ENCODE measurements at places on chromosomes 7 and 10.

DNA sequence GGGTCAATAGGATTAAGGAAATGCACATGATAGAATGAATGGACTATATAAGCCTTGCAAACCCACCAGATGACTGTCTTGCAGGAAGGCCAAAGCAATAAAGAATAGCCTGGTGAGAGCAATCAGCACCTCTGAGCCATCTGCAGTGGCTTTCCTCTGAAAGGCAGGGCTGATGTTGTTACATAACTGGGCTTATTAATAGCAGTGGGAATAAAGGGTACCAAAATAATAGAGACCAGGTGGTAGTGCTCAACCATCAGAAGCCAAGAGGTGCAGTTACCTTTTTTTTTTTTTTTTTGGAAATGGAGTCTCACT, 16.8 kb upstream of the VPS26A start:
- no peak for DNase-seq

GRCh38 chr7:90337106-90337505, 9.4 kb upstream of the GTPBP10 start:
- peak; percentile 30 for DNase-seq

GRCh38 chr10:30509508-30509907, 75.5 kb downstream of the MAP3K8 start:
- DNase-seq: no peak

DNA sequence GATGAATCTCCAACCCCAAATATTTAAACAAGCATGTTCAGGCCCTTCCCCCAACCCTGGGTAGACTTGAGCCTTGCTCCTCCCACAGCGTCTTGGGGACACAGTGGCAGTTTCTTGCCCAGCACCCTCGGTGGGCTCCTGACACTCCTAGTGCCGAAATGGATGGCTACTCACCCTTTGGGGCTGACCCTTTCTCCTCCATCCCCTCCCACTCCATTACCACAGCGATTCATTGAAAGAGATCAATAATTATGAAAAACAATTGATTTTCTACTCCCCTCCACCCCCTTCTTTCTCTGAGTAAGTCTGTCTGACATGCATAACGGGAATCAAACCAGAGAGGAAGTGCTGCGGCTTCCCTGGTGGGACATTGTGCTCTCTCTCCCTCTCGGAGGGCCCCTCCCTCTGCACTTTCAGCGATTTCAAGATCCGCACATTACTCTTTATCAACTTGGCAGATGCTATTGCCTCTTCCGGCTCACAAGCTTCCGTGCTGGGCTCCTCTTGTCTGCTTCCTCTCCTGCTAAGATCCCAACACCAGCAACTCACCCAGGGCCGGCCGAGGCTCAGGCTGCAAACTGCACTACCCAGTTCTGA, 79.0 kb upstream of the PLXNA4 start:
- no peak for DNase-seq

DNA sequence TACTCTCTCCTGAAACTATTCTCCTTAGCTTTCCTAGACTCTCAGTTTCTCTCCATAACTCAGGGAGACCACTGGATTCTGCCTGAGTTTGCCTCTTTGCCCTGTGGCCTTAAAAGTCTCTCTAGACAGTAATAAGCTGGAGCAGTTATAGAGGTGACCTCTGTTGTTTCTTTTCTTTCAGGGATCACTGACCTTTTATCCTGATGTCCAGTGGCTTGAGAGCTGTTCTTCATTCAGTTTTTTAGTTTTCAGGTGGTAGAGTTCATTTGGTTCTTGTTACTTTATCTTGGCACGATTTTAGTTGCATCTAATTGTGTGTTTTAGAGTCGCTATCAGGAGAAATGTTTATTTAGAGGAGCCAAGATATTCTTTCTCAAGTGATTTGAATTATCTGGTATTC, 37.7 kb downstream of the TAX1BP1 start:
- no peak for DNase-seq

DNA sequence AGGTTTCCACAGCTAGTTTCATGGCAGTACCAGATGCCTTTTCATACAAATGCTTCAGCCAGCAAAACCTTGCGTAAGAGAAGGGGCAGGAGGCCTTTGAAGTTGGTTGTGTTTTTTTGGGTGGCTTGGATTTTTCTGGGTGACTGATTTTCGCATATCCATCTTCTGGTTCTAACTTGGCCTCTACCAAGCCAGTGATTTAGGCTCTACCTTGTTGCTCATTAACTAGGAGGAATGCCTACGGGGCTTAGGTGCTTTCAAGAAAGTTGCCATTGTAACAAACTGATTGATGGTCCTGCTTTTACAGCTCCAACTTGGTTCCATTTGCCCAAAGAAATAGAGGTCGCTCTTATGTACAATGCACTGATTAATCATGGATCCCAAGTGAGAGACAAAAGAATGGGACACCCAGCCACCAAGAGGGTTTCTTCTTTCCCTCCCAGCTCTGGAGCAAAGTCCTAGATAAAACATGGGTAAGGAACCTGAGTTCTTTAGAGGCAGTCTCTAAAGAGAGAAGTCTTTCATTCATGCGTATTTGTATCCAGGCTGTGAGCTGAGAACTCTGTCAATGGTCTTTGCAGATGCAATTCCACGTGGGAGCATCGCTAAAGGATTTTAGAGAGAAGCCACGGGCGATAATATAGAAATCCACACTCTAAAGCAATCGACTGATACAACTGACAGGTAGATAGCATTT, 92.1 kb upstream of the FGFR2 start:
- DNase-seq: no peak

DNA sequence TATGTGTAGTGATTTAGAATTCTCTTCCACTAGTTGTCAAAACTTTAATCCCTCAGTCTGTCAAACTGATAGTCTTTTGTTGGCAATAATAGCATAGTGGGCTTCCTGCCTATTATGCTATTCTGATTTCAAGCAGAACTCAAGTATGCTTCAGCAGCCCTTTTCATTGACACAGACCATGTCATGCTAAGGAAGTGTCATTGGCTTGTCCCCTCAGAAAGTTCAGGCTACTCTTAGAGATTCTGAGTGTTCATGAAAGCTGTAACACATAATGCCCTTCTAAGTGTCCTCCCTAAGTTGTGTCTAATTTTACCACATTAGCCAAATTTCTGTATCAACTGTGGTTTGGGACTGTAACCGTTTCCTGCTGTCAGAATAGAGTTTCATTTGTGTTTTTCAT, 198.7 kb downstream of the THSD7A start:
- no peak for DNase-seq

- DNase-seq: peak; percentile 98
Measured at GRCh38 chr10:103504181-103504783, 10.8 kb downstream of the NEURL1 start.

GRCh38 chr10:77967611-77968022, 41.1 kb upstream of the DLG5 start:
- no peak for DNase-seq

- DNase-seq: no peak
Measured at GRCh38 chr7:152899548-152900109, 140.1 kb downstream of the ACTR3B start.

DNA sequence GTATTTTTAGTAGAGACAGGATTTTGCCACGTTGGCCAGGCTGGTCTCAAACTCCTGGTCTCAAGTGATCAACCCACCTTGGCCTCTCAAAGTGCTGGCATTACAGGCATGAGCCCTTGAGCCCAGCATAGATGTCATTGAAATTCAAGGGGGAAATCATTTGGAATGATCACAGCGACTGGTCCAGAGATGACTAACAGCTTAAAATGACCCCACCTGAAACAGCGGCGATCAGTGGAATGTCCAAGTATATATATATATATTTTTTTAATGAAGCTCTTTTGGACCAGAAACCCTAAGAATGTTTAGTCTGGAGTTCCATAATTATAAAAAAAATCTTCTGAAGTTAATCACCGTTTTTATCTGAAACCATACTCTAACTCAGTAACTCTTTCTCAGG, 12.5 kb upstream of the AKR1E2 start:
- DNase-seq: no peak

DNA sequence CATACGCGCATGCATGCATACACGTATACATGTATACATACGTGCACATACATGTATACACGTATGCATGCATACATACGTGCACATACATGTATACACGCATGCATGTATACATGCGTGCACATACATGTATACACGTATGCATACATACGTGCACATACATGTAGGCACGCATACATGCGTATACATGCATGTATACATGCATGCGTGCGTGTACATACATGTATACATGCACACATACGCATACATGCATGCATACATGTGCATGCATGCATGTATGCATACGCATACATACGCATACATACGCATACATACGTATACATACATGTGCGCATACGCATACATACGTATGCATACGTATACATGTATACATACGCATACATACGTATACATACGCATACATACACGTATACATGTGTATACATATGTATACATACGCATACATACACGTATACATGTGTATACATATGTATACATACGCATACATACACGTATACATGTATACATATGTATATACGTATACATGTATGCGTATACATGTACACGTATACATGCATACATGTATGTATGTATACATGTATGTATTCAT, 19.0 kb upstream of the MTURN start:
- no peak for DNase-seq

DNA sequence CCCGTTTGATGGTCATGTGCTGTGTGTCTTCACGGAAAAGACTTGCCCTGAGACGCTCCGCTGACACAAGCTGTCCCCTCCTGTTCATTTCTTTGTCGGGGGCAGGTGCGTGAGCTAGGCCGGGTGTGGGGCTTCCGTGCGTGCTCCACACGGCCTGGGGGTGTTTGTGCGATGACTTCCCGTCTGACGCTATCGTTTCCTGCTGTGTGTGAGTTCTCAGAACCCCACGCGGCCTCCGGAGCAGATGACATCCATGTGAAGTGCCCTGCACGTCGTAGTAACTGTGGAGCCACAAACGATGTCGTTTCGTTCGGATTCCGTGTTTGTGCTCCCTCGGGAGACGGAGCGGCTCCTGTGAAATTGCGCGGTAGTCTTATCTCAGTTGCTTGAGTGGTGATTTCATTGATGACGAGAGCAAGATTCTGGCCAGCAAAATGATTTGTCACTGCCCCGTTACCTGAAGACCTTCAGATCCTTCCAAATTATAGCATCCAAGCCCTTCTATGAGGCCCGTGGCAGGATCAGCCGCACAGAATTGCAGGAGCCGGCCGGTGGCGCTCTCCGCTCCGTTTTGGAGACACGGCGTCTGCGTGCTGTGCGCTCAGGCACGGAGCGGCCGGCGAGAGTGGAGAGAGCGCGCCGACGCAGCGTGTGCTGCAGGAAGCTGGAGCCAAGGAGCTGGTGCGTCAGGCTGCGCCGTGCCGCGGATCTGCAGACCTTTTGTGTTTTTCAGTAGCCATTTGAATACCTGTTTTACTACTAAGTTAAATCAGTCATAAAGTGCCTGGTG, 94.9 kb downstream of the NKX6-2 start:
- no peak for DNase-seq

DNA sequence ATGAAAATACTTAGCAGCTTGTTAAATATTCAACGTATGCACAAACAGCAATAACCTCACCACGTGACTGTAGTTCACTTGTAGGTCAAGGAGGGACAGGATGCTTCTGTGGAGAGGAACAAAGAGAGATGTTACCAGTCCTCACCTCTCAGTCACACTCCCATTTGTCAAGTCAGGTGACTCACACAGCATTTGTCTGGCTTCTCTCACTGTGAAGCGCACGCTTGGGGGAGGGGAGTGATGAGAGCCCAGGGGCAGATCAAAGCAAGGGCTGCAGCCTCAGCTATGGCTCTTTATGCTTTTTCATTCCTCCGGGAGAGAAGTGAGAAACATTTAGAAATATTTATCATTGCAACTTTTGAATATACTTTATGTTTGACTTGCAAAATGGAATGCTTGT, 2.9 kb upstream of the RBM20 start:
- DNase-seq: peak; percentile 43

DNA sequence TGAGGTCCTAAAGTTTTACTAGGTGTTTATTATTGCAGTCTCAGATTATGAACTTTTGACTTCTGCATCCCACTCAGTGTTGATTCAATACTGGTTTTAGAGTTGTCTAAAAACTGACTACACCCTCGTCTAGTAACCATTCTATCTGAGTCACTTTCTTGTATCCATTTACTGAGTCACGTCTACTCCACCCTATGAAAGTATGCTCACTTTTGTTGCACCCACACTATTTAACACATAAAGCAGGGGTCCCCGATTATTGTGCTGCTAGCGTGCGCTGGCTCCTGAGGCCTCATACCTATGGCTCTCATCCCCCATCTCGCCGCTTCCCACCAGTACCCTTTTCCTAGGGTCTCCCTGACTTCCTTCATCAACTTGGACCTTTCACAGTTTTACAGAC, 2.0 kb downstream of the SAMD9 start:
- no peak for DNase-seq

DNA sequence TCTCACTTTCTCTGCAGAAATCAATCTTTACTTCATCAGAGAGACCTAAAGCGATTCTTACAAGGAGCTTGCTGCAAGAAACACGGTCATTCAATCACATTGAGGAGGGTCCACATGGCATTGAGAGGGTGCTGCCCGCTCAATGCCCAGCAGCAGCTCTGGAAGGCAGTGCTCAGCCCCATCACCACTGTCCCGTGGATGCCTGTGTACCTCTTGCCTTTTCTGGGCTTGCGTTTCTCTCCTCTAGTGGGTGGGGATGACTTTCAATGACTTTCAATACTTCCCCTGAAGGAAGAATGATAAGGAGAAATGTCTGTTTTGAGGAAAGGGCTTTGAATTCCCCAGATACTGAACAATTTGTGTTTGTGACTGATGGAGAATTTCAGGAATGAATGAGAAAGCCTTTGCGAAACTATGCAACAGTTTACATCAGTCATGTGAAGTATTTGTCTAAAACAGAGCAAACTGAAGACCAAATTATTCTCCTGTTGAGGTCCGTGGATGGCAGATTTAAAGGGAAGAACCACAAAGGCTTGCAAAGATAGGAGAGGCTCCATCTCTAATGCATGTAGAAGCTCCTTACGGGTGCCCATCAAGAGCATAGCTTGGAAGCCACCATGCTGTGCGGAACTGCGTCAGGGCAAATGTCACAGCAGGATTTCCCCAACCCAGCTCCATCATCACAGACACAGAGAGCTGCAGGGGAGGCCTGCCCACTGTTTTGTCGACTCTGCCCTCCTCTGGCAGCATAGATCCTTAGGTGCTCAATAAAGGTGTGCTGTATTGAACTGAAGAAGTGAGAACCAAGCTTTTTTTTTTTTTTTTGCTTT, 6.6 kb upstream of the ZNF22 start:
- no peak for DNase-seq

DNA sequence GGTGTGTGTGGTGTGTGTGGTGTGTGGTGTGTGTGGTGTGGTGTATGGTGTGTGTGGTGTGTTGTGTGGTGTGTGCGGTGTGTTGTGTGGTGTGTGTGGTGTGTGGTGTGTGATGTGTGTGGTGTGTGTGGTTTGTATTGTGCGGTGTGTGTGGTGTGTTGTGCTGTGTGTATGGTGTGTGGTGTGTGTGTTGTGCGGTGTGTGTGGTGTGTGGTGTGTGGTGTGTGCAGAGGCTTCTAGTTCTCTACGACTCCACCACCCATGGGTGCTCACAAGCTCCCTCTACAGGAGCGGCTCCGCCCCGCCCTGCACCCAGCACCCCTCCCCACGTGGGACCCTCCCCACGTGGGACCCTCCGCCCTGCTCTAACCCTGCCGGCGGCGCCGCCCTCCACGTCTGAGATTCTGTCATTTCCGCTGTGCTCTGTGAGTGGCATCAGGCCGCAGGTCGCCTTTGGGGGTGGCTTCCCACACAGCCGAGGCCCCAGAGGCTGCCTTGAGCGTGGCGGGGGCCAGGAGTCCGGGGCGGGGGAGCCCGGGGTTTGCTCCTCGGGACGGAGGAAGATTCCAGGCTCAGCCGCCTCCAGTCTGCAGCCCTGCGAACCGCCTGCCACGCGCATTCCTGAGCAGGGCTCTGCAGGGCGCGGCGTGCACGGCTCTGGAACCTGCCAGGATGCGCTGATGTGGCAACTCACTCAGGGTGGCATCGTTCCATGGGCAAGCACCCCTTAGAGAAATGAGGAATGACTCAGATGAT, 37.0 kb upstream of the DNAJB6 start:
- DNase-seq: peak; percentile 77

GRCh38 chr7:123601530-123601929, at the start of gene ASB15:
TSS of gene ASB15 (plus strand) at chr7:123601821. CDS start at chr7:123614503, 12,682 bp downstream.
- DNase-seq: no peak
